ENCODE measurements at places on chromosomes 16 and 17.

DNA sequence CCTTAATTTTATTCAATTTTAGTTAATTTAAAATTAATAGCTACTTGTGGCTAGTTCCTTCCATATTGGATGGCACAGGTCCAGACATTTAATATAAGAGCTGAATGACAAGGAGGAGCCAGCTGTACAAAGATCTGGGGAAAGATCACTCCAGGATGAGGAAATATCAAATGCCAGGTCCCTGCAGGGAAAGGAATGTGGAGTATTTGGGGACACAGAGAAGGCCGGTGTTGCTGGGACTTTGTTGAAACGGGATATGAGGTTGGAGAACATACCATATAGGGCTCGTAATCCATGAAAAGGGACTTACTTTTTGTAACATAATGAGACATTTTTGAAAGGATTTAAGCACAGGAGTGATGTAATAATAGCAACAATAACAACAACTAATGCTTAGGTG lies 426.8 kb downstream of the HS3ST4 start:
- DNase-seq: no peak

GRCh38 chr16:84058211-84058610 lies 15.6 kb upstream of the SLC38A8 start:
- DNase-seq: no peak

GRCh38 chr17:381941-382643 lies 29.5 kb upstream of the RPH3AL start:
- DNase-seq: no peak

GRCh38 chr16:65125871-65126270 lies 4.0 kb upstream of the CDH11 start:
- no peak for DNase-seq

DNA sequence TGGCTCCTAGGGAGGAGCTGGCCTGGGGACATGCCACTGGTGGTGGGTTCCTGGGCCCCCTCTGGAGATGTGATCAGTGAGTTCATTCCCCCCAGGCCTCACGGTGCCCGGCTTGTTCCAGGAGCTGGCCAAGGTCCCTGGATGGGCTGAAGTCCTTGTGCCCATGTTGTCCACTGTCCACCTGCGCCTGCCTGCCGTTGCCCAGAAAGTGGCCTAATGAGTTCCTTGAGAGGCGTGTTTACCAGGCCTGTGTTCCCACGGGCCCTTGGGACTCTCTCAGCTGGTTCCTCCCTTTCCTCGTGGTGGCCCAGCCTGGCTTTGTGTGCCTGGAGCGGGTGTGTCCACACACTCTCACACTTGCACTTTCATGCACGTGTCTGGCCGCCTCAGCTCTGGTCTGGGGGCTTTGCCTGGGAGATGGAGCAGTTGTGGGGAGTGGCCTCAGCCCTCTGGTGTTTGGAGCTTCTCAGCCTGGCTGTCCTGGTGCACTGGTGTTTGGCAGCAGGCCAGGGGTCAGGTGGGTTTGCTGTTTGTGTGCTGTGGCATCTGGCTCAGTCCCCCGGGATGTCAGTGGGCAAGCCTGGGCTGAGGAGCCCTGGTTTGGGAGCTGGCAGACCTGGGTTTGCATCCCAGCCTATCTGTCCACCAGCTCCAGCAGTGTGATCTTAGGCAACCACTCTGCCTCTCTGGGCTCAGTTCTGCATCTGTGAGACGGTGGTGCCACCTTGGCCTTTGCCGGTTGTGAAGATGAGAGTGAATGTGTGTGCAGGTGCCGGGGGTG lies 18.0 kb downstream of the ADCY7 start:
- DNase-seq: no peak

- DNase-seq: no peak
Observed at GRCh38 chr16:78297066-78297666, 197.7 kb downstream of the WWOX start.

- no peak for DNase-seq
Observed at GRCh38 chr17:63480826-63481487, 4.1 kb downstream of the ACE start.

DNA sequence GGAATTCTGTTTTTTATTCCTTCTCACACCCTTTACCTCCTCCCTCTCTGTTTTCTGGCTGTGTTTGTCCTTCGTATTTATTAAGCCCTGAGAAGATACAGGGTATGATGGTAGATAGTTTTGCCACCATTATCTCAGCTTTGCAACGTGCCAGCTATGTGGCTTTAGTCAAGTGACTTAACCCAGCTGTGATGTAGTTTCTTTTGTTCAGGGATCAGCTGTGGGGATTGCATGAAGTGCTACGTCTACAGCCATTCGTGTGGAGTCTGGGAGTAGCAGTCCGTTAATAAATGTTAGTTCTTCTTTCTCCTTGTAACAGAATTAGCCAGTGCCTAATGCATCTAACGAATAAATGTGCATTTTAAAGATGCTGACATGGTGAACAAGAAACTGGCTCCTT lies 128.4 kb downstream of the HAPSTR1 start:
- DNase-seq: no peak

- DNase-seq: no peak
Observed at GRCh38 chr17:40796846-40797245, 2.9 kb downstream of the KRT28 start.

DNA sequence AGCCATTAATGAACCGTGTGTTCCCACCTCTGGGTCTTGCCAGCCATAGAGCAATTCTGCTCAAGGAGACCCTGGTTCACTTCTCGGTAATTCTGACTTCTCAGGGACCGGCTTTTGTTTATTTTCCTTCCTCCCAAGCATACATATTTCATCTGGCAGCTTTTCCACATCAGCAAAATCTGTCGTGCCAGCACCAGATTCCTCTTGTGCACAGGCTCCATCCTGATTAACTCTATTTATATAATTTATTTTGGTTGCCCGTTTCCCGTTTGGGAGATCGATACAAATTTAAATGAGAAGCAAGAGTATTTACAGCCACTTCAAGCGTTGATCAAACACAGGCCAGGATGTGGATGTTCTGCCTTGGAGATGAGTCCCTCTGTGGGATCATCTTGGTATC lies 161.9 kb upstream of the XYLT1 start:
- DNase-seq: no peak

- no peak for DNase-seq
Observed at GRCh38 chr17:79944821-79945391, 90.8 kb downstream of the TBC1D16 start.

GRCh38 chr16:81522108-81522701 lies 77.6 kb downstream of the CMIP start:
- no peak for DNase-seq

DNA sequence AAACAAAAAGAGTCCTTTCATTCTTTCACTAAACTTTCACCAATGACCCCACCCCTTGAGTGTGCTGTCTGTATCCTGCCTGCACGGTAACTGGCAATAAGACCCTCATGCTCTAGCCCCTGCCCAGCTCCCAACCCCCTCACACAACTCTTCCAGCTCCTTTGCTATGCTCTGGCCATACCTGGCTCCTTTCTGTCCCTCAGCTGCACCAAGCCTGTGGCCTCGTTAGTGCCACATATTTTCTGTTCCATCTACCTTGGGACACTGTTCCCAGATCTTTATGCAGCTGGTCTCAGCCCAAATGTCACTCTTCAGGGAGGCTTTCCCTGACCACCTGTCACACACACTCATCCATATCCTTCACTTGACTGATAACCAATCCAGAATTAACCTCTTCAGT lies 47.3 kb downstream of the C16orf82 start:
- no peak for DNase-seq

DNA sequence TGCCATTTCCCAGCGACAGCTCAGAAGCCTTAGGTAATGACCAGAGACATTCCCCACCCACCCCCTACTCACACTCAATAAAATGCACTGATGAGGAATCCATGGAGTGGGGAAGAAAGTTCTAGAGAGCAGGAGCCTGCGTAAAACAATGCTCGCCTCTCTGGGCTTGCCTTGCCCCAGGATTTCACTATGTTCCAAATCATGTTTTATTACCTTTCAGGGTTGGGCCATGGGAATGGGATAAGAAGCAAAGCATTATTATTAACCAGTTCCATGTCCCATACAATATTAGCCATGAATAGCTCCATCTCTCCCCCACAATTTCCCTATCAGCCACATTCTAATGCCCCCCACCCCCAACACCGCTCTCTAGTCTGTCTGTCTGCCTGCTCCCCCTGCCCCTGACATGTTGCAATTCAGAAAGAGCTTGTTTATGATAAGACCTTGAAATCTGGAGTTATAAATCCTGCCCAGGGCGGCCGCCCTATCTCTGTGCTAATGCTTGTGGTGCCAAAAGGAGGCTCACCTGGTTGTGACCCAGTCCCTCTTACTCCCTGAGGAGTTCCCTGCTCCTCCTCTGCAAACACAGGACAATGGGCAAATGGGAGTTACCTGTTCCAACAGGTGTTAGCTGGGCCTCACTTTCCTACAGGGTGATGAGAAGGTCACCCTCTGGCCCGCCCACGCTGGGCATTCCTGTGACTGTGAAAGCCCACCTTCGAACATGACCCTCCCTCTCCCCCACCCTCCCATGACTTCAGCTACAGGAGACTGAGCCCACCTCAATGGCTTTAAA lies 28.0 kb upstream of the DDX52 start:
- DNase-seq: no peak

- no peak for DNase-seq
Observed at GRCh38 chr17:17377071-17377967, 74.1 kb downstream of the NT5M start.

DNA sequence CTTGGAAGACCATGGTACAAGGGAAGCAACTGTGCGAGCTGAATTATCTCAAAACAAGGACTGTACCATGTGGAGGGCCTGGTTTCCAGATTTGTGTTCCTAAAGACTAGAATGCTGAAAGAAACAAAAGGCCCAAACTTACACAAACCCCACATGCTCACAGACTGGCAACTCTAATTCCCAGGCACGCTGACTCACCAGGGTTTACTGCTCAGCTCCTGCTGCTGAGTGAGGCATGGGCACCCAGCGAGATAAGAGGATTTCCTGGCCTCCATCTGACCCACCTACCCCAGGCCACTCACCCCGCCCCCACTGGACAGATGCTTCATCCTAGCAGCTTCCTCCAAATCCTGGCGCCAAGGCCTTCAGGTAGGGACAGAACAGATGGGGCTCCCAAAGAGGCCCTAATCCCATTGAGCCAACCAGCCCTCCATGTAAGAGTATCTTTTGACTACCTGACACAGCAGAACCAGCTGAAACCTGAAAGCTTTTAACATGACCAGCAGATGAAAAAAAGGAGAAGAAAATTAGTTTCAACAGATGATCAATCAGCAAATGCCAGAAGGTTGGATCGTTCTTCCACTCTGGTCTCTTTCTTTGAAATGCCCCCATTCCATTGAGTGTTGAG lies 33.9 kb downstream of the DCUN1D3 start:
- DNase-seq: no peak

DNA sequence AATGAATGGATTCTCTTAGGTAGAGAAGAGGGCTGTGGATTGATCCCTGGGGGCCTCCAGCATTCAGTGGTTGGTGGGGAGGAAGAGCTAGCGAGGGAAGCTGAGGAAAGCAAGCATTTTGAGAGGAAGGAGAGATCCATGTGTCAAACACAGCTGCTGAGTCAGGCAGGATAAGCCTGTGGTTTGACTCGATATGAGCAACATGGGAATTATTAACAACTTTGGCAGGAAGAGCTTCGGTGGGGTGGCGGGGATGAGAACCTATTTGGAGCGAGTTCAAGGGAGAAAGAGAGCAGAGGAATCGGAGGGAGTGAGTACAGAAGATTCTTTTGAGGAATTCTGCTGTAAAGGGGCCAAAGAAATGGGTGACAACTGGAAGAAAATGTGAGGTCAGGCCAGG lies 59.5 kb upstream of the CDC42EP4 start:
- no peak for DNase-seq

GRCh38 chr17:5522476-5522875 lies 36.1 kb downstream of the MIS12 start:
- DNase-seq: no peak

- DNase-seq: no peak
Observed at GRCh38 chr17:10758062-10758461, 28.2 kb upstream of the TMEM220 start.

DNA sequence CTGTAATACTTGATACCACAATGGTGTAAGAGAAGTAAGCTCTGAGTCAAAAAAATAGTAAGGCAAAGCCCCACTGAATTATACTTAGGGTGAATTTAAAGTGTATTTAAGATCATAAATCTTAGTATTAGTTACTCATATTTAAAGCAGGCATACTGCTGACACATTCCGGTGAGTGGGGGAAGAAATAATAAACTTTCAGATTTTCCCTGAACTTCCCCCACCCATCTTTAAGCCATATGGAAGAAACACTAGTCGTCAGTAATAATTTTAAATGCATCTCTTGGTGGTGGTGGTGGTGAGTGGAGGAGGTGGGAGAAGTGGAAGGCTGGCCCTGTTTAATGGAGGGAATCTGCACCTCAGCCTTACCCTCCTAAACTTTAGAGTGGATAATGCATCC lies 20.5 kb downstream of the MPHOSPH6 start:
- no peak for DNase-seq

DNA sequence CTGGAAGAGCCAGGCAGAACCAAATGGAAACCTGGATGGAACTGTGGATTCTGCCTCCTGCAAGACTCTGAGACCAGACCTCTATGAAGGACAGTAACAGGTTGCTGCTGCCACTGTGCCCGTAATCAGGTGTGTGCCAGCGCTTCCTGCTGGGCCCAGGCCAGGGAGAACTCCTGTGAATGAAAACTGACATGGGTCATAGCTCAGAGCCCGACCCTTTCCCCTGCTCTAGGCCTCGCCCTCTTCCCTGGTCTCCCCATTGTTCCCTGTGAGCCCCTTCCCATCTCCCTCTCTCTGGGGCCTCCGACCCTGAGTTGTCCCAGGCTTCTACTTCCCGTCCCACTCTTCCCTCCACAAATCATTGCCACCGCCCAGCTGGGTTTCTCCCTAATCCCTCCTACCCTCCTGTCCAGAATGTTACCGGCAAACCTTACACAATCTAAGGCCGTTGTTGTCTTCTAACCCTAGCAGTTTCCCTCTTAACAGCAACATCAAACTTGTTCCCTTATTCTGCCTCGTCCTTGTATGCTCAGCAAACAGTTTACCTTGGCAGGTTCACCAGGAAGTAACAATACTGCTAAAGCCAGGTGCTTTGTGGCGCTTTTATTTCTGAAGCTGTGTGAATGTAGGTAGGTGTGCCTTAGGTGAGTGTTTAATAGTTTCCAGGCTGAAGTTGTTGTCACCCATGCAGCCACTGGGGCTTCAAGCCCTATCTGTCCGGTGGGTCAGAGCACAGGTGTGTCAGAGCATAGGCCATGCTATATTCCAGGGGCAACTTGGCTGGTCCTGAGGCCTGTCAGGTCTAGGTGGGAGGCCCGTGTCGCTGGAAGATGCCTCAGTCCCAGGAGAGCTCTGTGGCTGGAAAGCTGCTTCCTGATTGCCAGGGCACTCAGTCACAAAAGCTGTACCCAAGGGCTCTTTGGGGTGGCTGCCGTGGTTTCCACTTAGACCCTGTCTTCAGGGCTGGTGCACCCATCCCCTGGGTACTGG lies 32.0 kb downstream of the SMPD3 start:
- DNase-seq: no peak

GRCh38 chr16:85626191-85626981 lies 13.3 kb downstream of the GSE1 start:
- DNase-seq: no peak

Measured in activated effector memory CD4-positive, alpha-beta T cell treated with Interleukin-2 at 50 U/mL for 16 hours (primary cell).